ENCODE measurements at places on chromosomes 7 and 10.
A peak's percentile ranks its signal among the peaks of the same experiment; 100 is the strongest.

GRCh38 chr7:137681657-137682562 lies 164.9 kb downstream of the DGKI start:
- DNase-seq = no peak

DNA sequence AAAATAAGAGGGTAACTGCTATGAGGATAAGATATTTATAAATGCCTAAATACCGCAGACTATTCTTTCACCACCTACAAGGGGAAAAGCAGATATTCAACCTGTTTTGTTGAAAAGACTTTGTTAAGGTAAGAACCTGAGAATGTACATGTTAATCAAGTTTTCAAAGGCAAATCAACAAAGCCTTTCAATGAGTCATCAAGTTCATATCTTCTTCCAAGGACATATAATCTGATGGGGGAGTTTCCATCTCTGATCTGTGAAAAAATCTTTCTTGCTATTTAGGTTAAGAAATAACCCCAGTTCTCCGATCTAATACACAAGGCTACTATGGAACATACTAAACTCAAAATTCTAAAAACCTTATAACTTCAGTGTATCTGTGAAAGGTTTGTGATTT lies 40.0 kb upstream of the ANLN start:
- no peak for DNase-seq

DNA sequence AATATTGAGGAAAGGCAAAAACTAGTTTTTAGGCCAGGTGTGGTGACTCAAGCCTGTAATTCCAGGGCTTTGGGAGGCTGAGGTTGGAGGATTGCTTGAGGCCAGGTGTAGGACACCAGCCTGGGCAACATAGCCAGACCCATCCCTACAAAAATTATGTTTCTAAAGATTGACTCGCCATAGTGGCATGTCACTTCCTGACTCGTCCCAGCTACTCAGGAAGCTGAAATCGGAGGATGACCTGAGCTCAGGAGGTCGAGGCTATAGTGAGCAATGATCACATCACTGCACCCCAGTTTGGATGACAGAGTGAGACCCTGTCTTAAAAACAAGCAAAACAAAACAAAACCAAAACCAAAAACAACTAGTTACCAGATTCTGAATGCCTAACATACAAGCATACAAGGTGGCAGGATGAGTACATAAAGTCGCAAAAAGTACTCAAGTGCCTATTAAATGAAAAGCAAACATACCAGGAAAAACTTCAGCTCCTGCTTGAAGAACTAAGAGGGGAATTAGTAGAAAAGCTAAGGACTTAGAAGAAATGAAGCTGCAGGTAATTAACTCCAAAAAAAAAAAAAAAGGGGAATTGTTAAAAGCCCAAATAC lies 14.1 kb downstream of the ZNF398 start:
- DNase-seq = no peak

GRCh38 chr7:323410-323809 lies 33.4 kb downstream of the FOXL3 start:
- DNase-seq = no peak

DNA sequence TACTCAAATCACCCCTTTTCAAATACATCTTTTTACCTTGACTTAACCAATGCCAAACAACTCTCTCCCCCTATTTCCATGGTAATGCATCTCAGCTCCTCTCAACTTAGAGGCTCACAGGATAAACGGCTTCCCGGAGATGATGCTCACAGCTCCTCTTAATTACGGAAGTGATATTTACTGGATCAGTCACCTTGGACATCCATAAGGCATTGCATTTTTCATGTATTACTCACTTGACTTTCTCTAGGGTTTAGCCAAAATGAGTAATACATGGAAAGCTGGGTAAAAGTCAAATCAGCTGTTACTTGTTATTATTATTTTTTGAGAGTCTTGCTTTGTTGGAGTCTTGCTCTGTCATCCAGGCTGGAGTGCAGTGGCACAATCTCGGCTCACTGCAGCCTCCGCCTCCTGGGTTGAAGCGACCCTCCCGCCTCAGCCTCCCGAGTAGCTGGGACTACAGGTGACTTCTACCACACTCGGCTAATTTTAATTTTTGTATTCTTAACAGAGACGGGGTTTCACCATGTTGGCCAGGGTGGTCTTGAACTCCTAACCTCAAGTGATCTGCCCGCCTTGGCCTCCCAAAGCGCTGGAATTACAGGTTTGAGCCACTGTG lies 73.3 kb upstream of the RHEB start:
- no peak for DNase-seq

DNA sequence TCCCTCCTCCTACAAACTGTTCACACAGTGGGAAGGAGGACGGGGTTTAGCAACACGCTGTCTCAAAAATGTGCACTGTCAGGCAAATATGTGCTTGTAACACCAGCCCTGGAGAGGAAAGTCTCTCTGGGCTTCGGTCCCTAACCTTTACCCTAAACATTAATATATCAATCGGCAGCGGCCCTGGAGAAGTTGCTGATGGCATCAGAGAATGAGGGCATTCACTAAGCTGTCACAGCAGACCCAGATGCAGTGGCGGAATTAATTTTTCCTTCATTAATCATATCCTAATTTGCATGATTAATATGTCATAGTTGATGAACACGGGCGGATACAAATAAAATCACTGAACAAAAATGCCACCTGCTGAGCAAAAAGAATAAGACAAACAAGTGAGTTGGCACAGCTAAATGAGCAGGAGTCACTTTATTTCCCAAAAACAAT lies 45.2 kb upstream of the INSIG1 start:
- DNase-seq = no peak

GRCh38 chr7:26420422-26421019 lies 128.9 kb downstream of the SNX10 start:
- DNase-seq = no peak

- DNase-seq = no peak
These were observed 3.1 kb downstream of the STRA8 start for GRCh38 chr7:135236727-135237126.

- no peak for DNase-seq
These were observed 350.9 kb downstream of the RNLS start for GRCh38 chr10:88232029-88232895.

DNA sequence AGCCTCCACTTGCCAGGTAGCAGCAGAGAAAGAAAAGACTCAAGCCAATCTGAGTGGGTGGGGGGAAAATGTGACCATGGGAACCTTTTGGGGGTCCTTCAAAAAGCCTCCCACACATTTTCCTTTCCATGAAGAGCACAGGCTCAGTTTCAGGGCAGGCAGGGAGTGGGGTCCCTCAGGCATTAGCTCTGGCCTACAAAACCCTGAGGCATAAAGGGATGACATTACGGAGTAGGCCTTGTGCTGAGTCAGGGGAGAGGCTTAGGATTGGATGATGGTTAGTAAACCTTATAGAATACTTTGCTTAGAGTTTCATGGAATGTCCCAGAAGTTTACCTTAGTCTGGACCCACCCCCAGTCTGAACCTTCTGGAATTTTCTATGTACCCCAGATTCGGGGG lies 3.5 kb downstream of the DNAJC30 start:
- no peak for DNase-seq

DNA sequence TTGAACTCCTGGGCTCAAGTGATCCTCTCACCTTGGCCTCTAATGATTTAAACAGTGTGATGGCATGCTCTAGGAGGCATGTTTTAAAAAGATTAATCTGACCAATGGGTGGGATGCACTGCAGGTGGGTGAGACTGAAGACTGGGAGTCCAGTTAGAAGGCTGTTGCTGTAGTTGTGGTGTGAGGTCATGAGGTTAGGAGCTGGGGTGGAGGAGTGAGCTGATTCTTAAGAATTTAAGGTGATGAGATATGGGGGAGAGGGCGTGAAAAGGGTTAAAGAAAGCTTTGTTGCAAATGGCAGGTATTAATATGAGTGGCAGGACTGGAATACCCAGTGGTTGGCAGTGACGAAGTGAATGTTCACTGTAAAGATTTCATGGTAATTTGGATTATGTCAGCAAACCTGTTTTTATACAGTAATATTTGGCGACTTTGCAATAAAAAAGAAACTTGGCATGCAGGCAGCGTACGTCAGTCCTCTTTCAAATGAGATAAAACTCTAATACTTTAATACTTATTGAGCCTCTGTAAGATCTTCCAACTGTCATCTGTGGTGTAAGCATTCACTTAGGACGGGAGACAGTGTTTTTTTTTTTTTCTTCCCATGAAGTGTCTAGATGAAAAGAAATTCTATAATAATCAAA lies 72.8 kb upstream of the MTPN start:
- DNase-seq = no peak

DNA sequence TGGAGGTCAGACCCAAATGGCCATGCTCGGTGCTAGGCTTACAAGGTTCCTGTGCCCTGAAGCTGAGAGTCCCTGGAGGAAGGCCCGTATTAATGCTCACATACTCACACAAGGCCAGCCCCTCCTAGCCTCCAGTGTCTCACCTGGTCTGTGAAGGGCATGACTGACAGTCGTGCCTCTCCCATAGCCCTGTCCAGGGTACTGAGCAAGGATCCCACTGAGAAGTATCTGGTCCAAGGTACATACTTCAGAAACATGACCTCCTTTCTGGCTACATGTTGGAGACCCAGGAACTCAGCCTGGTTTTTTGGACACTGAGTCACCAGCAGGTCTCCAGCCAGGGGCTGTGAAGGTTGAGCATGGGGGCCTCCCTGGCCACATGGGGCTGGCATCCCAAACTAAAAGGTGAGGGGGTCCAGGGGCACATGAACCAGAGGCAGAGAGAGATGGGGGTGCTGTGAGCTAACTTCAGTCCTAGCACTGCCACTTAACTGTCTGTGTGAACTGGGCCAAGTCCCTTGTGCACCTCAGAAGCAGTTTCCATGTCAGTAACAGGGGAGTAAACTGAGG lies 17.6 kb upstream of the RASGEF1A start:
- peak; percentile 25 for DNase-seq

GRCh38 chr10:23742368-23742767 lies 303.5 kb downstream of the OTUD1 start:
- DNase-seq = no peak

GRCh38 chr10:60669501-60669900 lies 108.8 kb upstream of the CDK1 start:
- DNase-seq = no peak

DNA sequence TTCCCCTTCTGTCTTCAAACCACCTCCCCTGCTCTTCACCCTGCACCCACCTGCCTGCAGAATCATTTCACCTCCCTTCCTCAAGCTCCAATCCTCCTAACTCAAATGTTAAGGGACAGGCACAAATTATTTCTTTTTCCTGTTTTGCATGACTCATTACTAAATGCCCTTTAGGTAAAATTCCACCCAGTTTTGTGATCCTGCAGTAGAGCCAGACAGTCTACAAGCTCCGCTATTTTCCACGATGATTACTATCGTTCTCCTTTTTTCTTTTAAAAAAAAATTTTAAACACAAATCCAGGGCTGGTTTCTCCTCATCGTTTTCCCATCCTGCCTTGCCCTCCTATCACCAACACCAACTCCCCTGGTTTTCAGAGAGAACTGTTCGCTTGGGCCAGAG lies 186.8 kb upstream of the YAE1 start:
- no peak for DNase-seq

DNA sequence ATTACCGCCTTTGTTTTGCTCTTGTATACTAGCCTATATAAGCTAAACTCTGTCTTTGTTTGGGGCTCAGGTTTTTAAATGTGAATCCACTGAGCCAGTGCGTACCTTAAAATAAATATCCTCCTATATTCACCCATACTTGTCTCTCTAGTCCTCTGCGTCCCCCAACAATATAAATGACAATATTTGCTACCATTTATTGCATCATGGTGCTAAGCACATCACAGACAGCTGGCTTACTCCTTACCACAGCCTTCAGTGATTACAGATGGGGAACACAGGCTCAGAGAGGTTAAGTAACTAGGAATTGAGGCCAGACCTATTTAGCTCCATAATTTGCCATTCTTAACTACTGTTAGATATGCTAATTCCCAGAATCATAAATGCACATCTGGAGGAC lies 3.4 kb upstream of the ADCK2 start:
- DNase-seq = no peak

DNA sequence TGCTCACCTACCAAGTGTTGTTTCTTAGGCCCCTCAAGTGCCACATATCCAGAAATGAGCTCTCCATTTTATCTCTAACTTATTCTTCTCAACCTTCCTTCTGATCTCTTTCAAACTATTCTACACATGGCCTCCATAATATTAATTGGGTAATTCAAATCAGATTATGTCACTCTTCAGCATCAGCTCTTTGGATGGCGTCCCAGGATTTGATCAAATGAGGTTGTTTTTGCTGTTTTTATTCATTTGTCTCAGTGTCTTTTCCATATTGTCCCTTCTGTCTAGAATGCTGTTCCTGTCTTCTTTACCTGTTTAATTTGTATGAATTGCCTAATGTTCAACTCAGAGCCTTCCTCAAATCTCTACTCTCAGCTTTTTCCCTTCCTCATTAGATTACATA lies 234.6 kb upstream of the CXCL12 start:
- no peak for DNase-seq

DNA sequence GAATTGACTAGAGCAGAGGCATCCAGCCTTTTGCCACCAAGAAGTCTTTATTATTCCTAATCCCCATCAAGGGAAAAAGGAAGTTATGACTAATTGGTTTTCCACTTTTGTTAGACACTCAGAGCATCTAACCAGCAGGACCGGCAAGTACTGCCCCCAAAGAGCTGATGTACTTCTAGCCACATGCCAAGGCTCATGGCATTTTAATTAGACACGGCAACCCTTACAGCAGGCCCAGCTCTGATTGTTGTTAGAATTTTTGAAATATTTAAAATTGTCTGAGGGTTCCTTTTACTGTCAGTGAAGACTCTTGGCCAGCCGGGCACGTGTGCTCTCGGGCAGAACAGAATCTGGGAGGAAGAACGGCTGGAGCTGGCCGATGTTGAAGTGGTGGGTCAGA lies 114.8 kb downstream of the SPAG6 start:
- no peak for DNase-seq

DNA sequence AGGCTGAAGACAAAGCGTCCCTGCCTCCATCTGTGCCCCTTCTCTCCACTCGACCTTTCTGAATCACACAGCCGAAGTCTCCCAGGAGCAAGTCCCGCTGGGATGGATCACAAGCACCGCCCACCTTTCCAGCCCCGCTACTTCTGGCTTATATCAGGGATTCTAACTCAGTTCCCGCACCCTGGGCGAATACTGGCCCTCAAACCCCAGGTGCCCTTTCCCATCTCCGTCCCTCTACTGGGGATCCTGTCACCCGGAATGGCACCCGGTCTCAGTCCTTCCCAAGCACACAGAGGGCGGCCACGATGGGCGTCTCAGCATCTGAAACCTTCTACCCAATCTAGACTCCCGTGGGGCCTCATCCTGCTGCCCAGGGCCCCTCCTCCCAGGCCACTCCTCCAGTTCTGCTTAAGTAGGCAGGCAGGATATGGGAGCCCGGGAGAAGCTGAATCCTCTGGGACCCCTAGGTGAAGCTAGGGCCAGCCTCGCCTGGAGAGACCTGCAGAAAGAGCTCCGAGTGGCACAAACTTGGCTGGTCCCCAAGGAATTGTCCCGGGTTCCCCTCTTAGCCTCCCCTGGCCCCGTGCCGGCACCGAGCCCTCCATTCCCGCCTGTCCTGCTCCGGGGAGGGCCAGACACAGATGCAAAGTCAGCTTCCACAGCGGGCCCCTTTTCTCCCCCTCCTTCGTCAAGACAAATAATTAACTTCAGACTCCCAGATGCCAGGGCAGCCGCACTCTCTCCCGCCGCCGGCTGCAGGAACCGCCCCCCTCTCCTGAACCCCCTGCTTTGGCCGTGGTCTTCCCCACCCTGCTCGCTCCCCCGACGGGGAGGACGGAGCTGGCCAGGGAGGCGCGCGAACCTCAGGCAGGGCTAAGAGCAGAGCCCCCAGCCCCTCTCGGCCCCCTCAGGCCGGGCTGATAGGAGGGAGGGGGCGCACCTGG lies 612 bp downstream of the KCP start:
- no peak for DNase-seq
